NCI-H1105 treated with DMSO at 0.1 percent for 48 hours (cell line): ENCODE measurements at places on chromosomes 16 and 17.

- no peak for DNase-seq
Measured at GRCh38 chr16:87185308-87185707, 131.9 kb downstream of the C16orf95 start.

DNA sequence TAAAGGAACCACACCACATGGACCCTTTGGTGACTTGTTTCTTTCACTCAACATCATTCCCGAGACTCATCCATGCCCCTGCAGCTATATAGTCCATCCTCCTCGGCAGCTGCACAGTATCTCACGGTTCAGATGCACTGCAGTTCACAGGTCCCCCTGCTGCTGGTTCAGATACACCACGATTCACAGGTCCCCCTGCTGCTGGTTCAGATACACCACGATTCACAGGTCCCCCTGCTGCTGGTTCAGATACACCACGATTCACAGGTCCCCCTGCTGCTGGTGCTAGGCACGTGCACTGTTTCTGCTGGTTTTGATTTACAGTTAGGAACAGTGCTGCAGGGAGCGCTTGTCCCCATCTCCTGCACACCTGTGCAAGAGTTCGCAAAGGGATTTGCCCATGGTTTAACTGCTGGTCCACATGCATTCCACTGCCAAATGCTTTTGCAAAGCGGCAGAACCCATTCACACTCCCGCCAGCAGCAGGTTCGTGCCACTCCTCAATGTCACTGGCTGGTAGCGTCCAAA lies 3.8 kb downstream of the HSDL1 start:
- no peak for DNase-seq

DNA sequence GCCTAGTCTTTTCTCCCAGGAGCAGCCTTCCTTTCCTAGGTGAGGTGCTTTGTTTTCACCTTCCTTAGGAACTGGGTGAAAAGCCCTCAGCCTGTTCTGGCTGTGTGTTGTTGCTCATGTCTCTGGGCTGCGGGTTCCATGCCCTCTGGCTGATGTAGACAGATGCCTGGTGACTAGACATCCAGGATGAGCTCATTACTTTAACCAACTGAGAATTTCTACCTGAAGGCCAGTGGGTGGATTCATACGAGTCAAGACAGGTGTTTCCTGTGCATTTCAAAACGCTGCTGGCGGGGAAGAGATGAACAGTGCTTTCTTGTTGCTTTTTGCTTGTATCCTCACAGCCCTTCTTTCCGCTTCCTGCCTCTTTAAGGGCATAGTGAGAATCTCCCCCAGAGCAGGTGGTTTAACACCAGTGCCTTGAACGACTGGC lies 22.3 kb downstream of the SAP30BP start:
- DNase-seq, result no peak

GRCh38 chr17:66580956-66581391 lies 253.9 kb upstream of the CACNG5 start:
- DNase-seq, result peak; percentile 48
